ENCODE measurements at places on chromosomes 5 and 9.

- DNase-seq: peak; percentile 62
These were observed 88.8 kb upstream of the PAM start for GRCh38 chr5:102666164-102666946.

GRCh38 chr5:107444300-107444699 lies 226.4 kb downstream of the EFNA5 start:
- DNase-seq: no peak

GRCh38 chr5:97096191-97096590 lies 46.2 kb downstream of the LIX1 start:
- peak; percentile 78 for DNase-seq

- DNase-seq: no peak
These were observed 592.5 kb downstream of the CCDC171 start for GRCh38 chr9:16145196-16145950.

GRCh38 chr9:18208166-18209059 lies 265.5 kb upstream of the ADAMTSL1 start:
- DNase-seq: peak; percentile 67

GRCh38 chr5:17221843-17222636 lies 4.6 kb downstream of the BASP1 start:
- DNase-seq: no peak

- no peak for DNase-seq
These were observed 174.9 kb upstream of the MVB12B start for GRCh38 chr9:126151686-126152134.

DNA sequence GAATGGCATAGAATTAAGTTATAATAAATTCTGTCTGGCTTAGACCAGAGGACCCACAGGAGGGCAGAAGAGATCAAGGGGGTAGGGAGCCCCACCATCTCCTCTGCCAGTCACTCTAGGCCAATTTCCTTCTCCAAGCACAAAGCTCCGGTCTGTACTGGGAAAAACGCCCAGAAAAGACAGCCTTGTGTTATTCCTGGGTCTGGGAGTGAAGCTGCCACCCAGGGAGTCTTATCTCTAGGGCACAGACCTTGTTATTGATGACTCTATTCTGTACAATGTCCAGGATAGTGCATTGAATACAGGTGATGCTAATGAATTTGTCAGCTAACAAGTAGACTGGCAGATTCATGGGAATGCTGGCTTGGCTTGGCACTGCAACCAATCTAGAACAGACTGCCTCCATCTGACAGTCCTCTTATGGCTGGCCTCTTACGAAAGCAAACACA lies 60.7 kb downstream of the MED27 start:
- no peak for DNase-seq

DNA sequence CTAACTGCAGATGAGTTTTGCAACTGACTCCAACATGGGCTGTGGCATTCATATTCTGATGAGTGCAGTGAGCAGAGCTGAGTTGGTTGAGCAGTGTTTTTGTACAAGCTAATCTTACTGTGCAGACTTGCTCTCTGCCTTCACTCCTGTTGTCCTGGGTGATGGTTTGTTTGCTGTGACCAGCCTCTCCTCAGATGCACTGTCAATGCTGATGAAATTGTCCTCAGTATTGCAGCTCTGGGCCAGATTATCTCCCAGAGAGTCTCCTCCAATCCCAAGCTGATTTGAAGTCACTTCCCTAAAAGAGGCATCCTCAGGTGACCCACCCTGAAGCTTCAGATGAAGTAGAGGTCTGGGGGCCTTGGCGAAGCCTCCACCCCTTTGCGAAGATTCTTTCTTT lies 581.8 kb downstream of the ACTL7B start:
- DNase-seq: no peak

DNA sequence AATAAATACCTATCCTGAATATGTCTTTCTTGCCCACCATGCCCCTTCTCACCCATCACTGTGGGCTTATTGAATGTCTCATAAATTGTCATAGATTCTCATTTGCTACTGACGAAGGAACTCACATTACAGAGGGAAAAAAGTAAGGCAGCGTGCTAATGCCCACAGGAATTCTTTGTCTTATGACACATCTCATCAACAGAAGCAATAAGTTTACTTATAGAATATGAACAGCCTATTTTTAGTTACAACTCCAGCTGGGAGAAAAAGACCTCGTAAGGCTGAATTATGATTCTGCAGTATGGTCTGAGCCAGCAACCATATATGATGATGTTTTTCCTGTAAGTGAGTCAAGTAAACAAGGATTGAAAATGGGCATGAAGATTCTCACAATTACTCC lies 22.4 kb upstream of the ATG10 start:
- DNase-seq: no peak

DNA sequence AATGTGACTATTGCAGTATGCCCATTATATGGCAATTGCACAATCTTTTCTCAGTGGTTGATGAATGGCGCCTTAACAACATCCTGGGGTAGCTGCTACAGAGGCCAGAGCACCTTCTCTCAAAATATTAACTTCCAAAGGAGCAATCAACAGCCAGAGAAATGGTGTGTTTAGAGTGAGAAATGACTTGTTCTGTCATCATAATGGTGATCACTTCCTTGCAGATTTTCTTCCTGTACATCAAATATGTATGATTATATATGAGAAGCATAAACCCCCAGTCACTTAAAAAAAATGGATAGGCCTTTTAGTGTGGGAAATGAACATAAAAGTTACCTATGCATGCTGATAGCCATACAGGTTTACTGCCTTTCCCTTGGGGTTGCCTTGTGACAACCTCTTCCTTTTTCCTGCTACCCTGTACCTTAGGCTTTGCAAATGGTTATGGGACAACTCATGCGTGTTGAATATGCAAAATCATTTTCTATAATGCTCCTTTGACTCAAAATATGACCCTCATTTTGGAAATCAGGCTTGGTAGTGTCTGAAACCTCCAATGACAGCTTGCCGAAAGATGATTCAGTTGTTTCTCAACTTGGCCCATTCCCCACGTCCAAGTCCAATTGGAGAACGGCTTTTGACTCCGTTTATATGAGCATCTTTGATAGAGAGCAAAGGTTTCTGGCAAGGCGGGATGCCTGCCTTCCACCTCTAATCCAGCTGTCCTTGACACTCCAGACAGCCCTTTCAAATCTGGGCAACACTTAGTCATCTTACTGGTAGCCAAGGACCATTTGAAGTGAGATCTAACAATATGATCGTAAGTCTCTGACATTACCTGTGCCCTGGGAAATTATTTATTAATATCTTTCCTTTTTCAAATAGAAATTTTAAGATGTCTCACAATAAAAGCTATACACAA lies 69.3 kb downstream of the SLC1A1 start:
- peak; percentile 62 for DNase-seq

DNA sequence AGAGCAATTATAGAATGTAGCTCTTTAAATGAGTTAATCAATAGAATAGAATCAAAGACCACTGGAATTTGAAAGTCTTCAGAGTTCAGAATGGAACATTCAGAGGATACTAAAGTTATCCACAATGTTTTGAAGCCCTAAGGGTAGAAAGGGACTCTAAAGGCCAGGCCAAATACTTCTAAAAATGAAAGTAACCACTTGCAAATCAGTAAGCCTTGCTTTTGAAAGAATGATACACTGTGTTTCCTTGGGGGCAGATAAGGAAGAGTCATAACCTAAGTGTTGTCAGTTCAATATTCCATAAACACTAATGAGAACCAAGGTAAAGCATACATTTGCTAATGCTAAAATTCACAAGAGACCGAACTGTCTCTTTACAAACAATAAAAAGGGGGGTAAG lies 813.5 kb downstream of the PTPRD start:
- DNase-seq: no peak

GRCh38 chr5:89303033-89303480 lies 420.1 kb upstream of the MEF2C start:
- no peak for DNase-seq

DNA sequence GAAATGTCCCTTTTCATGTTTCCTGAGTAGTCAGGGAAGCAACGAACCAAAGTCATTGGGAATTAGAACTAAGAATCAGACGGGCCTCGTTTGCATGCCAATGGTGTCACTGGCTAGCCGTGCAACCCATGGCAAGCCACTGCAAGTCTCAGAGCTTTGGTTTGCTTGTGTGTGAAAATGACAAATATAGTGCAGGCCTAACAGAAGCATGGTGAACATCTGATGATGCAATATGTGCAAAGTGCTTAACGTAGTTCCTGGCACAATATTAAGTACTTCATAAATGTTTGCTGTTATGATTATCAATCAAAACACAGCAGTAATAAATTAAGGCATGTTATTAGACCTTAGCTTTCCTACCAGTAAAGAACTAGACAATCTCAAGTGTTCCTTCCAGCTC lies 118.0 kb upstream of the TRIM32 start:
- DNase-seq: no peak

GRCh38 chr9:87324613-87325194 lies 173.0 kb upstream of the DAPK1 start:
- DNase-seq: peak; percentile 48
